Urothelium cell line (cell line): ENCODE measurements at places on chromosomes 5 and 9.

DNA sequence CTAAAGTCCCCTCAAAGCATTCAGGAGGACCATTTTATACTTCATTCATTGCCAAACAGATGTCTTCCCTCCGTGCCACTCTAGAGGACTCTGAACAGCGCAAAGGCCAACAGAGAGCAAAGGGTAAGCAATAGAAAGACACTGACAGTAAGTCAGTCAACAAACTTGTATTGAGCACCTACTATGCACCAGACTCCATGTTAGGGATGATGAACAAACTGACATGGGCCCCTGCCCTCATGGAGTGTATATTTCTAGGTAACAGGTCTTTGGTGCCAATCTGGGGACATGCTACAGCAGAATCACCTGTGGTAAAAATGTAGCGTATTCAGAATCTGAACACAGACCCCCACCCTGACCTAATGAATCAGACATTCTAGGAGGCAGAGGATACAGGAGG is 3.5 kb upstream of the ACO1 start:
- no peak for DNase-seq

GRCh38 chr5:40911266-40911665 is 2.0 kb downstream of the C7 start:
- DNase-seq = no peak

GRCh38 chr9:85605905-85606304 is 135.8 kb downstream of the AGTPBP1 start:
- no peak for DNase-seq

GRCh38 chr9:92132501-92132900 is 17.3 kb upstream of the SPTLC1 start:
- no peak for DNase-seq

GRCh38 chr5:388266-389196 is 54.4 kb upstream of the EXOC3 start:
- DNase-seq = no peak

DNA sequence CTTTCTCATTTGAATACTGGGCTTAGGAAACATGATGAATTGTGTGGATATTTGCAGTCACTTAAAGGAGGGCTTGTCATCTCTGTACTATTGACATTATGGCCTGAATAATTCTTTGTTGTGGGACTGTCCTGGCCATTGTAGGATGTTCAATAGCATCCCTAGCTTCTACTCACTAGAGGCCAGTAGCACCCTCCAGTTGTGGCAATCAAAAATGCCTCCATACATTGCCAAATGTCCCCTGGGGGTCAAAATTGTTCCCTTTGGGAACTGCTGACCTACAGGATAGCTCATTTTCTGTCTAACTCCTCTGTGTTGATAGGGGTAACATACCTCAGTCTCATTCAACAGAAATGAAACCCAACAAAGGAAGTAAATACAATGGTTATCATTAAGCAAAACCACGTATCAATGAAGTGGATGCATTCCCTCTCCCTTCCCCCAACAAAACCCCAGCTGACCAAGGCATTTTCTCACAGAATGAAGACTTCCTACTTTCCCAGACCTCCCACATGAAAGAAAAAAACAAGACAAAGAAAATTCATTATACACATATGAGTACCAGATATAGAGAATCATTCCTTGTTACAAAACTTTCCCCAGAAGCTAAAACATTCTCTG is 18.1 kb downstream of the FYB1 start:
- DNase-seq = no peak

DNA sequence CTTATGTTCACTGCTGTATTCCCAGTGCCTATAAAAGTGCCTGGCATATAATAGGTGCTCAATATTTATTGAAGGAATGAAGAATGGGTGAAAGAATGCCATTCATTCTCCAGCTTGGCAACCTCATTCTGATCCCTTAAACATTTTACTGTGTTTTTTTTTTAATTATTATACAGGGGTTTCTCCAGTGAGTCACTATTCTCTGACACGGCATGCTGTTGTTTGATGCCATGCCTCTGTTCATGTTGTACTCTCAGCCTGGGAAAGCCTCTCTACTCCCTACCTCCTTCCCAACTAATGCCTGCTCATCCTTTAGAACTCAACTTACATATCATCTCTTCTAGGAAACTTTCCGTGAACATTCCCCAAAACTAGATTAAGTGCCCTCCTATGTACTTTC is 70.2 kb upstream of the PHF24 start:
- no peak for DNase-seq

GRCh38 chr5:1279443-1280151 is 15.3 kb downstream of the TERT start:
- no peak for DNase-seq

DNA sequence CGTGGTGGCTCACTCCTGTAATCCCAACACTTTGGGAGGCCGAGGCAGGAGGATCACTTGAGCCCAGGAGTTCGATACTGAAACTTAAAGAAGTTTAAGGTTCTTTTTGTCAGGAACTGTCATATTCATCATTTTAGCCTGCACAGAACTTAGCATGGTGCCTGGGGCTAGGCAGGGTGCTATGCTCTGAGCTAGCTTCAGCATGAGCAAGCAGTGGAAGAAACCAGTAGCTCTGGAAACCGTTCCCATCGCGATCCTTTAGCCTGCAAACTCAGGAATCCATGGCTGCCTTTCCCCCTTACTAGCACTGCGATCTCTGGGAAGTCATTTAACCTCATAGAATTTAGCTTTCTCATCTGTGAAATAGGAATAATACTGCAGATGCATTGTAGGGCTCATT is 80.4 kb downstream of the PTCH1 start:
- no peak for DNase-seq

GRCh38 chr9:116475201-116475600 is 211.9 kb upstream of the TRIM32 start:
- DNase-seq = no peak

GRCh38 chr9:84323858-84324257 is 16.7 kb downstream of the SLC28A3 start:
- DNase-seq = no peak

DNA sequence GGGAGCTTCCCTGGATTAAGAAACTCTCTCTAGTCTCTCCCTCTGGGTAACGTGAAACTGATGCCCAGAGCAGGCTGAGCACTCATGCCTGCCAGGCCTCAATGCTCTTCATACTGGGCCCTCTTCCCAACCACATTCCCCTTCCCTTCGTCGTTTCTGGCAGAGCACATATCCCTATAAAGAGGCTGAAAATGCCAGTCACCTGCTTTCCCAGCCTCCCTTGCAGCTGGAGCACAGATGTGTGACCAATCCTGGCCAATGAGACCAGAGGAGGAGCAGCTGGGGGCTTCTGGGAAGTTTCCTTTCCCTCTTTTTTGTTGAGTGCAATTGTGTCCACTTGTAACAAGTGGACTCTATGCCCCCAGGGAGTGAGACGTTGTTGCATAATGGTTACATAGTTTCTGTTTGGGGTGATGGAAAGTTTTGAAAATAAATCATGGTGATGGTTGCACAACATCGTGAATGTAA is 30.2 kb upstream of the SMIM23 start:
- no peak for DNase-seq

- no peak for DNase-seq
Measured at GRCh38 chr9:7811677-7812076, 12.1 kb upstream of the DMAC1 start.

GRCh38 chr5:31107091-31107518 is 86.4 kb upstream of the CDH6 start:
- no peak for DNase-seq
